Astrocyte of the hippocampus (primary cell): ENCODE measurements at places on chromosomes 7 and 10.
A peak's percentile ranks its signal among the peaks of the same experiment; 100 is the strongest.

- DNase-seq, result no peak
Observed at GRCh38 chr7:26000841-26001240, 151.2 kb upstream of the NFE2L3 start.

DNA sequence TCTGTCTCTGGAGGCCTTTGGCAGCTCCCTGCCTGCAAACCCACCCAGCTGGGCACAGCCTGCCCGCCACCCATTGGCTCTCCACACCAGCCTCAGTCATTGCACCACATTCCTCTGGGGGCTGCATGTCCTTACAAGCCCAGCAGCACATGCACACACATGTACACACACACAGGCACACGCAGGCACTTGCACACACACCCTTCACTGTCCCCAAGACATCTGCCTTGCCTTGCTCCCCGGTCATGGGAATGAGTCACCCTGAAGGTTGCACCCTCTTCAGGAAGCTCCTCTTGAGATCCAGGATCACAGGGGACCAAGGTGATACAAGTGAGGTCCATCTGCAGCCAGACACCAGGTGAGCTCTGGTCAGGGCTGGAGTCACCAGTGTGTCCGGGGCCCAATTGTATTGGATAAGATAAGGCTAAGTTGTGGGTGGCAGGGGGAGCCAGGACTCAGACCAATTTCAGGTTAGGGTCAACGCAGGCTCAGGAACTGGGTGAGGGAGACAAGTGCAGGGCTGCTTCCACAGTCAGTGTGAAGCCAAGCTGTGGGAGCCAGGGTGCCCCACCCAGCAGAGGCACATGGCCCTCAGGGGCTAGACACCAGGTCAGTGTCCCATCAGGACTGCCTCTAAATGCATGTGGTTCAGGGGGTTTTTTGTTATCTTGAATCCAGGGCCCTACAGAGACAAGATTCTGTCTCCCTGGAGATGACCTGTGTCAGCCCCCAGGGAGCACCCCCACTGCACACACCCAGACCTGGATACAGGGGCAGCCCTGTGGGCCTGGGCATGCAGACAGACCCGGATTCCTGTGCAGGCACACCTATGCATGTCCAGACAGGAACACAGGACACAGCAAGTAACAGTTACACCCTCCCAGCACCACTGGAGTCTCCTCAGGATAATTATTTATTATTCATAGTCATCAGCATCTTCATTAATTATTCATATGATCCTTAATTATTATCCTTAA is 33.8 kb downstream of the KCNH2 start:
- DNase-seq, result no peak

DNA sequence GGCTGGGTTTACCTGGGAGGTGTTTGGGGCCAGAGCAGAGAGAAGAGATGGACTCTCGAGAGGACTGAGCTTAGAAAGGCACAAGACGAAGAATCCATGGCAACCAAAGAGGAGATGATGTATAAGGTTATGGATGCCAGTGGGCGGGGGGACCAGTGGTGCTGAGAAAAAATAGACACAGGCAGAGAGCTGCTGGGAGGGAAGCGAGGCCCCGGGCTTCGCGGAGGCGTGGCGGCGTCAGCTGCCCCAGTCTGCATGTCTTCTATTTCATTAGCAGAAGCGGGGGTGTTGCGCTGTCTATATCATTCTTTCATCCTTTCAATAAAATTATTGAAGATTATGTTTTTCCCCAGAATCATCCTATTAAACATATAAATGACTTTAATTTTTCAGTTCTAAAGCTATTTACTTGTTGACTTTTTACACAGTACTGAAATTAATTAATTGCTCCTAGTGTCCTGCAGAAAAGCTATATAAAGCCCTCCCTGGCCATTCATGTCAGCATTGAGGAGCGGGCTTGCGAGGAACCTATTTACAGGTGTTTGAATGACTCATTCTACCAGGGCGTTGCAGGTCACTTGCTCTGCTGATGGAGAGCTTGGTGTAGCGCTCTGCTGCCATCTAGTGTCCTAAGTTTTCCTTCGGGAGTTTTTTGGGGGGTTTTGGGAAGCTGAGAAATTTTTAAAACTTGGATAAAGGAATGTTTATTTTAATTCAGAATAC is 42.9 kb upstream of the BHLHA15 start:
- peak; percentile 73 for DNase-seq

GRCh38 chr7:142263598-142264380 is 5.9 kb upstream of the PRSS58 start:
- DNase-seq, result peak; percentile 26

GRCh38 chr10:1116051-1116450 is 59.9 kb downstream of the WDR37 start:
- DNase-seq, result no peak

GRCh38 chr10:29530112-29530976 is 104.4 kb downstream of the SVIL start:
- DNase-seq, result peak; percentile 59
